ENCODE measurements at places on chromosomes 3 and 15.

DNA sequence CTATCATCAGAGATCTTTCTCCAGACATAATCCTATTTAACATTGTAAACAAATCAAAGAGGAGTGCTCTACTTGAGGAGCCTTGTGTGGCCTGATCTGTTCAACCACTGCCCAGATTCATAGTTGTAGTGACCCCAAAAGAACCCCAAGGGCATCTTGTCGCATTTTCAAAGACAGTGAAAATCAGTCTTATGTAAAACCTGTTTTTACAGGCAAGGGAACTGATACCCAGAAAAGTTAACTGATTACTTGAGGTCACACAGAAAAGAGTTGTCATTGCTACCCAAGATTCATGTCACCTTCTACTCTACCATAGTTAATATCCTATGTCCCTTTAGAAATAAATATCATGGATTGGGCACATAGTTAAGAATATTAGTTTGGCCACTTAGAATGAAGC, 40.5 kb upstream of the ARPP21 start:
- DNase-seq, result no peak

- DNase-seq, result no peak
Measured at GRCh38 chr3:134929976-134930375, 134.9 kb downstream of the EPHB1 start.

- no peak for DNase-seq
Measured at GRCh38 chr3:172987273-172987672, 153.8 kb downstream of the SPATA16 start.

- DNase-seq, result no peak
Measured at GRCh38 chr3:101940521-101941317, 91.4 kb downstream of the NFKBIZ start.

- DNase-seq, result no peak
Measured at GRCh38 chr15:100734586-100734985, 132.2 kb downstream of the ASB7 start.

GRCh38 chr3:116140100-116140689, 305.1 kb downstream of the LSAMP start:
- DNase-seq, result peak; percentile 54

GRCh38 chr15:57570340-57570739, 21.4 kb upstream of the MYZAP start:
- DNase-seq, result no peak

DNA sequence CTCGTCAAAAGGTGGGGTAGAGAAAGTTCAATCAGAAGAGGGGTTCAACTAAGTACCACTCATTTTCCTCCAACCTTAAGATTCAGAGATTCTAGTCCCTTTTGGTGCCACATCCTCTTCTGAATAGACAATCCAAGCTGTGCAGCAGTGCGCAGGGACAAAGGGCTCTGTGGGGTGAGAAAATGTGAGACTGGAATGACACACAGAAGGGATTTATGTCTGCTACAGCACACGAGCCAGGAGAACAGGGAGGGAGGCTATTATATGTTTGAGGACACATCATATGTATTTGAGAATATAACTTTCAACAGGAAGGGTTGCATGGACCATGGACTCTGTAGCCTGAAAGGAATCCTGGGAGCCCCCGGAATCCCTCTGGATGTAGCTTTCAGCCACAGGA, 33.0 kb downstream of the LSM3 start:
- DNase-seq, result no peak

GRCh38 chr15:78065284-78065872, 12.1 kb downstream of the TBC1D2B start:
- peak; percentile 48 for DNase-seq

DNA sequence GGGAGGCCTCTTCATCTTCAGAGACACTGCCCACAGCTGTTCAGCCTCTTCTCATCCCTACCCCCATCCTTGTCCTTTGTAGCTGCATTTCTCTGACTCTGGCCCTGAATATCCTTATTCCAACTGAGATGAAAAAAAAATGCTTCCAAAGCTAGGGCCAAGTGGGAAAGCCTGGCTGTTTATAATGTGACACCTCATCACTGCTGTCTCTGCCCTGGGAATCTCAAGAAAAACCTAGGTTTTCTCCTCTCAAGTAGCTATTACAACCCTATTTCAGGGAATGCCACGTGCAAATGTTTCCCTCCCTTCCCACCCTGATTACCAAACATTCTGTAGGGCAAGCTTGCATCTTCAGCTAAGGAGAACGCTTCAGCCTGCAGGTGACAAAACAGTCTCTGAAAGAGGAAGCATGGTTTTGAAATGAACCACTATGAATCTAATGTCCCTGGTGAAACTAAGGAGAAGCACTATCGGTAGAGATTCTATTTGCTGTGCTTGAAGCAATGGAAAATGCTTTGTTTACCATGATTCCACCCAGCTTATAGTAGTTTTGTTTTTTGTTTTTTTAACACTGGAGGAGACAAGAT, 65.4 kb downstream of the USF3 start:
- no peak for DNase-seq

DNA sequence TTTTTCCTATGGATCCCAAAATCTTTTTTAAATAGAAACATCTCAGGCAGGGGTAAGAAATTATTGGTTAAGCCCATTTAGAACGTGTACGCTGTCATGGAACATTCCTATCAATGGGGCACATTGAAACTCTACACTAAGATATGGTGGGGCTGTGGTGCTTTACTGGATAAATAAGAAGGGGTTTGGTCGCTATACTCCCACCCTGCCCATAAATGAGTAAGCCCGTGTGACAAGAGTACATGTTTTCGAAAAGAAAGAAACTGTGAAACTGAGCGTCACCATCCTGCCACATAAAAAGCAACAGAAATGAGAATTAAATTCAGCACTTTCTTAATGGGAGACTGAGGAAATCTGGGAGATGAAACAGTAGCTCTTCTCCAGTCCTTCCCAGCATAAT, 929.7 kb upstream of the CFAP20DC start:
- DNase-seq, result no peak

DNA sequence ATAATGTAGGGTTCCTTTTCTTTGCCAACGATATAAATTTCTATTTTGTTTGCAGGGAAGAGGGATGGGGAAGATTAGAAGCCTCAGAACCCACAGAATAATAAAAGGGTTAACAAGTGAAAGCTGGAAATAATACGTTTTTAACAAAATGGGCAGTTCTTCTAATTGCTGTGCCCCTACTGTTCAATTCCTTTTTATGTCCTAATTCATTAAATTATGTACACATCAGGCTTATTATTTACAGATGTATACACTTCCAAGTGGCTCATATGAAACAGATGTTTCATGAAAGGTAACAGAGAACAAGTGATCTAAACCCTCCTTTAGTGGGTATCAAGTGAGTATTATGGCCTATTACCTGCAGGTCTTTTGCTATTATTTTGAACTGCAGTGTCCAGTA, 16.2 kb downstream of the RARB start:
- no peak for DNase-seq

DNA sequence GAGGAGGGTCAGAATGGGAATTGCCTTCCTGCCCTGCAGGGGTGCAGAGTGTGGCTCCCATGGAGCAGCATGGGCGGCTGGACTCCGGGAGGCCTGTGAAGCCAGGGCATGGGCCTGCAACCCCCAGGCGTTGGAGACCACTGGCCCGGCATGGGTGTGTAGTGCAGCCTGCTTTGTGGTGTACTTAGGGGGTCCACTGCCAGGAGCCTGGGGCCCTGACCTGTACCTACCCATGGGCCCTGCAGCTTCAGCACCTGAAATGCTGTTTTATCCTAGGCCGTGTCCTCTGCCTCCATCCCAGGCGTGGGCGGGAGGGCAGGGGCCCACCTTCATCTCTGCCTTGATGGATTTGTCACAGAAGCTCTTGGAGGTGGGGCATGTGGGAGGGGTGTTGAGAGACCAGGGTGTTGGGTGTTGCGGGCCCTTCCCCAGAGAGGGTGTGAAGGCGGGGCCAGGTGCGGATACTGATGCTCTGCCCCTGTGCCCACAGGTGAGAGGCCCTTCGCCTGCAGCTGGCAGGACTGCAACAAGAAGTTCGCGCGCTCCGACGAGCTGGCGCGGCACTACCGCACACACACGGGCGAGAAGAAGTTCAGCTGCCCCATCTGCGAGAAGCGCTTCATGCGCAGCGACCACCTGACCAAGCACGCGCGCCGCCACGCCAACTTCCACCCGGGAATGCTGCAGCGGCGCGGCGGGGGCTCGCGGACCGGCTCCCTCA, 45.0 kb downstream of the KLF13 start:
- DNase-seq, result no peak

DNA sequence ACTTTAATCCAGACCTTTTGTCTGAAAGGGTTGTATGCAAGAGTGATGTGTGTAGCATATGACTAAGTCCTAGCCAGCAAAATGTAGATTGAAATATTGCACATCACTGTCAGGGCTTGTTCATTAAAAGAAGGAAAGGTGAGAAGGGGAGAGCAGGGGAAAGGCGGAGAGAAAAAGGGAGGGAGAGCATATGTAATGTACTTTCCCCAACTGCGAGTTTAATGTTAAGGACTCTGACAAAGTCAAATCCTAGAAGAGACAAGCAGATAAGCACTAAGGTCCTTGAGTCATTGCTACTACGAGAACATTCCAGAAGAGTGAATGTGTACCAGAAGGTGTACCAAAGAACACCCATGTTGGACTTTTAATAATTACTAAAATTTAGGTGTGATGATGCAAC, 1336.7 kb downstream of the NSUN3 start:
- no peak for DNase-seq

DNA sequence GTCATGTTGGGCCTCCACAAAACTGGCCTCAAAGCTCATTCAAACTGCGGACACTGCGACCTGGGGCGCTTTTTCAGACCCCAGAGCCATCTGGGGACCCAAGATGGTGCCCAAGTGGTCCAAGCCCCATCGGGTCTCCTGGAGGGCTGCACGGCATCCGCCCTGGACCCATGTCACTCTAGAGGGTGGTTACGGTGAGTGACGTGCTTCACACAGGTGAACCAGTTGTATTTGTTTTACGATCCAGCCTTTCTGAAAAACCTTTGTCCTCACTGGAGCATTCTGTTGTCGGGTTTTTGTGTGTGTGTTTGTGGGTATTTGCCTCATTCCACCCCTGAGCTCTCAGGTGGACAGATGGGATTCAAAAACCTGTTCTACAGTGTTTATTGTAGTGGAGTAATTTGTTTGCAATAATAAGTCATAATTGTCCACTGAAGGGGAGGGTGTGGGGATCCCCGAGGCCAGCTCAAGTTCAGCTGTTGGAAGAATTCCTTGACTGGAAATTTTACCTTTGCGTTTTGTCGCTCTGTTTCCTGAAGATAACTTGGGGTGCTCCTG, 1.9 kb downstream of the SLC51A start:
- no peak for DNase-seq

GRCh38 chr3:187165144-187165543, 25.8 kb upstream of the RPL39L start:
- no peak for DNase-seq

- DNase-seq, result no peak
Measured at GRCh38 chr15:41417418-41418195, 712 bp downstream of the RTF1 start.

DNA sequence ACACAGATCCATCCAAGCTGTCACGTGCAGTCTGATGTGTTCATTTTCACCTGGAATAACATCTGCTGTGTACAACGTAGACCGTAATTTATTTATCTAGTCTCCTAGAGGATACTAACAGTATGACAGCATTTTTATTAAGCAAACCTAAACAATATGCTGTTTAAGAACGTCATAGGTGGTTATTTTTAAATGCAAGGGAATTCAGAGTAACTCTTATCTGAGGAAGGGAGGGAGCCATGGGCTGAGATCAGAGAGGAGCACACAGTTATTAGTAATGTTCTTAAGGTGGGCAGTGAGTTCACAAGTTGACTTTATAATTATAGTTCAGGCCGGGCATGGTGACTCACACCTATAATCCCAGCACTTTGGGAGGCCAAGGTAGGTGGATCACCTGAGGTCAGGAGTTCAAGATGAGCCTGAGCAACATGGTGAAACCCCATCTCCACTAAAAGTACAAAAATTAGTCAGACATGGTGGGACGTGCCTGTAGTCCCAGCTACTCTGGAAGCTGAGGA, 193.6 kb downstream of the UACA start:
- DNase-seq, result no peak

GRCh38 chr3:127823426-127823857, 1.1 kb upstream of the MGLL start:
- DNase-seq, result no peak

GRCh38 chr3:28574036-28574435, 225.4 kb upstream of the AZI2 start:
- DNase-seq, result no peak

- DNase-seq, result no peak
Measured at GRCh38 chr3:151319628-151320027, 3.0 kb upstream of the GPR87 start.

- DNase-seq, result no peak
Measured at GRCh38 chr15:93189561-93189960, 100.5 kb upstream of the RGMA start.

GRCh38 chr3:81761904-81762580, 597 bp upstream of the GBE1 start:
- no peak for DNase-seq

DNA sequence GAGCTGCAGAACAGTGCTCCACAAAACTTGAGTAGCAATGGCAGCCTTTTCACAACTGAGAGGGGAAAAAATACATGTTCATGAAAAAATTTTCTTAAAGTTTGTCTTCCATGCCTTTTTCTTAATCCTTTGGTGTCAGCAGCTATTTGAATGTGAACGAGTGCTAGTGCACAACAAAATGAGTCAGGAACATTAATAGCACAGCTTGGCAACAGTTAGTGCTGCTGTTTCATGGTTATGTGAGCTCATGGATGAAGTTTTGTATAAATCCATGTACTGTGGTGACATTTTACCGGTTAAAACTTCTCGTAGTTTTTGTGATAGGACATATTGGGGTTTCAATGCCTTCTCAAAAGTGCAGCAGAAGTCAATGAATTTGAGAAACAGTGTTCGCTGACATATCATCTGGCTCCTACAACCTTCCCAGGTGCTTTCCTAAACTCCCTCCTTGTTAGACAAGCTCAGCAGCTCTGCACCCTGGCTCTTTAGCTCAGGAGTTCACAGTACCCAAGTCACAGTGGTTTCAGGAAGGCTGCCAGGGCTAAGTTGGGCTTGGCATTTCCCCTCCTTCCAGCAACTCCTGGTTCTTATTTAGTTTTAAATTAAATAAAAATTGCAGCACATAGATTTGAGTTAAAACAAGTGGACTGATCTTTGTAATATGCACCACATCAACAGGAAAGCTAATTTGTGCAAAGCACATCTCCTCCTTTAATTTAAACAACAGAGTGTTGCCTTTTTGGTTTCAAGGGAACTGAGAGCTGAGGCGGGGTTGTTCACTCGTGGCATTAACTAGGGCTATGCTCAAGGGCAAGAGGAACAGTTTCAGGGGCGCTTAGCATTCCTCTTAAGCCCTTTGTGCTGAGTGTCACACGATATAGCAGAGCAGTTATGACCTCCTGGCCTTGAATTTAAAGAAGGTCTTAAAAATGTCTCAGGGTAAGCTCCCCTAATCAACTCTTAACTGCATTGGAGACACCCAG, 362.8 kb downstream of the CHST2 start:
- DNase-seq, result no peak

GRCh38 chr3:71815340-71816067, 30.6 kb upstream of the PROK2 start:
- no peak for DNase-seq

GRCh38 chr3:136783708-136784191, 31.6 kb upstream of the STAG1 start:
- DNase-seq, result no peak

All from hippocampal formation (tissue), 2 donors.